ENCODE measurements at places on chromosomes 13 and 19.

DNA sequence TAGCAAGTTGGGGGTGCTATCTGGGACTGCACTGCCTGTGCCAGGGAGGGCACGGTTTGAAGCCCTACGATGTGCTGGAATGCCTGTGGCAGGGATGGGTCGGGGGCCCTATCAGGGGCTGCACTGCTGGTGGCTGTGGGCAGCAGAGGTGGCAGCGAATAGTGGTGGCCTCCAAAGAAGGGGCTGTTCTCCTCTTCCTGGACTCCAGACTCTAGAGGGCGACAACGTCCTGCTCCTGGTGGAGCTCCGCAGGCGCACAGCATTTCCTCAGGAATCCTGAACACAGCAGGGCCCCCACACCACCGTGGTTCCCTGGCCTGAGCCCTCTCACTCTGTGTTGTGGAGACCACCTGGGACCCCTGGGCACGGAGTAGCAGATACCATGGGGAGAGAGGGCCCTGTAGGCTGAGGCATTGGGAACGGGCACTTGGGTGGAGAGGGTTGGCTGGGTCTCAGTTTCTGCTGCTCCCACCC lies 145.6 kb downstream of the TNFRSF19 start:
- DNase-seq: peak; percentile 43

GRCh38 chr19:8648240-8648639 lies 17.8 kb downstream of the NFILZ start:
- no peak for DNase-seq

DNA sequence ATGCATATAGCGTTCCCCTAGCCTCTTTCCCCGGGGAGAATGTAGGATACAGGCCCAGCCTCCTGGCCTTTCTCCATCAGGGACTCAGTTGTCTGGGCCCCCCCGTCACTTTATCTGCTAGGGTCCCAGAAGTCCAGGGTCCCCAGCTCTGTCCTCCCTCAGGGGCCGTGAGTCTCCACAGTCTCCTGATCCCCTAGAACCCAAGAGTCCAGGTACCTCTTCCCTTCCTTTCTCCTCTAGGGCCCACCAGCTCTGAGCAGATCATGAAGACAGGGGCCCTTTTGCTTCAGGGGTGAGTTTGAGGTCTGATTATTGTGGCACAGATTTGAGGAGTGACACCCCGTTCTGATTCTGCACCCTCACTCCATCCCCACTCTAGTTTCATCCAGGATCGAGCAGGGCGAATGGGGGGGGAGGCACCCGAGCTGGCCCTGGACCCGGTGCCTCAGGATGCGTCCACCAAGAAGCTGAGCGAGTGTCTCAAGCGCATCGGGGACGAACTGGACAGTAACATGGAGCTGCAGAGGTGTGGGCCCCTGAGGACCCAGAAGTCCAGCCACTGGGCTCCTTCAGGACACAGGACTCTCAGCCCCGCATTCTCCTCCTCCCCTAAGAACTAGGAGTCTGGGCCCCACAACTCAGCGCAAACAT lies 758 bp downstream of the BAX start:
- no peak for DNase-seq

DNA sequence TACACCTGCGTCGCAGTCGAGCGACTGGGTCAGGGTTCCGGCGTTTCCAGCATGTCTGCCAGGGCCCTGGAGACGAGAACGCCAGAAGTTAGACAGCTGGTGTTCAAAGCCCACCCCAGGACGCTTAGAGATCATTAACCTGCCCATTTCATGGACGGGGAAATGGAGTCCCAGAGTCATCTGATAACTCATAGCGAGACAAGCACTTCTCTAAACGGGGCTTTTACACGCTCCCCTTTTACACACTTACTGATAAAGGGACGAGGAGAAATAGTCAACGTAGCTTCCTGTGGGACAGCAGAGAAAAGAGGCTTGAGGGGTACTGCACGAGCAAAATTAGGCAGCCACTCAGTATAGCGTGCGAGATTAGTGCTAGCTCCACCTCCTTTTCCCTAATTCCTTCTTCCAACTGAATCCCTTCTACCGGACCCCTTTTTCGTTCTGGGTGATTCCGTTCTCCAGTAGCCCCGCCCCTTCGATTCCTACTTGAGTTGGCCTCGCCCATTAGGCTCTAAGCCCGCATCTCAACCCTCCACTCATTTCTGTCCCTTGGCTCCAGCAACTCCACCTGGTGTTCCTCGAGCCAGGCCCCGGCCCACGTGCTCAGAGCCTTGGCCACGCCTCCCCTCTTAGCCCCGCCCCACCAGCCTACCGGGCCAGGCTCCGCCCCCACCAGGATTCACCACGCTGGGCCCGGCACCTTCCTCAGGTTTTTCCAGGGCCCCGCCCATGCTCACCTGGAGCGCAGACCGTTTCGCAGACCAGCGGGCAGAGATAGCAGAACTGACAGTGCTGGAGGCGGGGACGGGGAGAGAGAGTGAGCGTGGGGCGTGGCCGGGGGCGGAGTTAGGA lies 3.7 kb downstream of the HRC start:
- DNase-seq: peak; percentile 96

- DNase-seq: no peak
Measured at GRCh38 chr13:97497400-97497799, 63.4 kb downstream of the RAP2A start.

GRCh38 chr19:18790566-18791314 lies at the start of gene COMP:
COMP (minus strand) TSS chr19:18791305; CDS start chr19:18791269, 36 bp downstream.
- DNase-seq: no peak

DNA sequence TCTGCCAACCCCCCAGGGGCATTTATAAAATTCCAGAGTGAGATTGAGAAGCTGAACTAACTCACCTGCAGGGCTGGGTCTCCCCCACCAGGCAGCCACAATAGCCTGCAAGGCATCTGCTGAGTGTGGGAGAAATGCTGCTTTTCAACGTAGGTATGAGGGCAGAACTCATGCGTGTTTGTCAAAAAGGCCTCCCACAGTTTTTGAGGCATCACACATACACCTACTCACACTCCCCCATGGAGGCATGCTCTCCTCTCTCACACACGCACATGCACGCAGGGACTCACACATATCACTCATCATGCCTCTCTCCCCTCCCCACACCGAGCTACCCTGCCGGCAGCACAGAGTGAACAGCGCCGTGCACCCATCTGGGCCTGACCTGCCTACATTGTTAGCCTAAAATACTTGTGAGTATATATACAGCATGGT lies 390.5 kb downstream of the FGF9 start:
- DNase-seq: no peak

- DNase-seq: no peak
Measured at GRCh38 chr13:109233293-109233692, 553.1 kb downstream of the IRS2 start.

GRCh38 chr13:98223741-98224140 lies 46.7 kb upstream of the RNF113B start:
- DNase-seq: no peak

GRCh38 chr13:91401920-91402319 lies 3.5 kb downstream of the GPC5 start:
- DNase-seq: no peak

GRCh38 chr13:45479661-45480060 lies 14.9 kb downstream of the COG3 start:
- no peak for DNase-seq

DNA sequence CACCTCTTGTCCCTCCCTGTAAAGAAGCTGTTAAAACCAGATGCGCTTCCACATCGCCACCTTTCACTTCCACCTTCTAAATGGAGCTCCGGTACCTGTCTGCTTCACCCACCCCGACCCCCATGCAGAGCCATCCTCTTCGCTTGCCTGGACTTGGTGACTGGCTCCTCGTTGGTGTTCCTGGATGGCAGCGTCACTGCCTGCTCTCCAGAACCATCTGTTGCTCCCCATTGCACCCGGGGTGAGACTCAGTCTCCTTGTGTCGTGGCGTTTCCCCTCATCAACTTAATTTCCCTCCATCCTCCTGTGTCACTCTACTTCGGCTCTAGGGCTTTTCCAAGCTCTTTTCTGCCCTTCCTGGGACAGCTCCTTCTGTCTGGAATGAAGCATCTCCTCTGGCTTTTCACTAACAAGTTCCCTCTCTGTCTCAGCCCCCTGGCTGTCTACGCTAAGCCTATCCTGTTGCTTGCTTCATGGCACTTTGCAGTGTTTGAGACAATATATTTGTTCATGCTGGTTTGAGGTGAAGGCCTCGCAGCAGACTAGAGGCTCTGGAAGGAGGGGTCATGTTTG lies 10.3 kb downstream of the CEBPG start:
- no peak for DNase-seq

DNA sequence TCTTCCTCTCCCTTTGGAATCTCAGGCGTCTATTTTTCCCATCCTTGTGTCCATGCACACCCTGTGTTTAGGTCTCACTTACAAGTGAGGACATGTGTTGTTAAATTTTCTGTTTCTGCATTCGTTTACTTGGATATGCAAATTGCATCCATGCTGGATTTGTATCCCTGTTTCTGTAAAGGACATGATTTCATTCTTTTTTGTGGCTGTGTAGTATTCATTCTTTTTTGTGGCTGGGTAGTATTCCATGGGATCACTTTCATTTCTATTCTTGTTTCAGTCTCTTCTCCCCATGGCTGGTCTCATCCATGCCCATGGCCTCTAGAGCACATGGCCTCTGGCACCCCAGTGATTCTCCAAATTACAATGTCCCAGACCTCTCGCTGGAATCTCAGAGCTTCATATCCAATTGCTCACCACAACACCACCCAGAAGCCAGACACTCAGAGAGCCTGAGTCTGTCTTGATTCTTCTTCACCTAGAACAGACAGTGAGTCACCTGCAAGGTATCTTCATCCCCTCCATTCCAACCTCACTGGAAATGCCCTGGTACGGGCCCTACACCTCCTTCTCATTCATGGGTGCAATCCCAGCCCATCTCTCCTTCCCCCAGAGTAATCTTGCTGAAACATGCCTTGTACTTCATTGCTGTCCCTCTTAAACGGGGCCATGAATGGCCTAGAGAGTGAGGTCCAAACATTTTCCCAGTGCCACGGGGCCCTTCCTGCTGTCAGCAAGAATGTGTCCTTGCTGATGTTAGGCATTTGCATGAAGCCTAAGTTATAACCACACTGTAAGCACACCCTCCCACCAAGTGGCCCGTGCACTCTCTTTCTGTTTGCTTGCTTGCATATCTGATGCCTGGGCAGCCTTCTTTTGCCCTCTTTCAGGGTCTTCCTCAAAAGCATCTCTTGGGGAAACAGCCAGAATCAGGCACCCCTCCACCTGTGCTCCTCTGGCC lies 476.2 kb upstream of the TSHZ3 start:
- DNase-seq: no peak

GRCh38 chr19:48342841-48343540 lies 17.6 kb downstream of the EMP3 start:
- DNase-seq: peak; percentile 81

DNA sequence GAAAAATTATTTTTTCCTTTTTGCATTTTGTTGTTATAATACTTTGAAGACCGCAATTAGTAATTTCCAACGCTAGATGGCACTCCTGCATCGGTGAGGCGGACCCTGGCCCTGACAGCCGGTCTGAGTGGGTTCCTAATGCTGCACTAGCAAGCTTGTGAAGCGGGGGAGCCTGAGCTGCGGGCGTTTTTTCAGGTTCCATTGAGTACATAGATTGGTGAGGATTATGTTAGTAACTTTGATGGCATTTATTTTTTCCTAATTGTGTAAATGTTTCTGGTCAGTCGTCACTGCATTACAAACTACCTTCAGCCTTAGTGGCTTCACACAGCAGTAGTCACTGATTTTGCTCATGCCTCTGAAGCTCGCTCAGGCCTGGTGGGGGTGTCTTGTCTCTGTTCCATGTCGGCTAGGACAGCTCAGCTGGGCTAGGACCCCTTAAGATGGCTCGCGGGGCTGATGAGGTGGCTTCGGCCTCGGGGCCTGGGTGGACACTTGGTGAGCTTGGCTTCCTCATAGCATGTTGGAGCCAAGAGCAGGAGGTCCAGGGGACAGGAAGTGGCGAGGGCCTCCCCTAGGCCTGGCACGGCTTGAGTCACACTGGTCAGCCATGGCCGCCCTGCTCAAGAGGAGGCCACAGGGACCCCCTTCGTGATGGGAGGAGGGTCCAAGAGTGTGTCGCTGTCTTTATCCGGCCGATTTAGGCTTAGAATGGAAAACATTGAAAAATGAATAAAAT lies 25.0 kb downstream of the ERCC5 start:
- DNase-seq: peak; percentile 63

DNA sequence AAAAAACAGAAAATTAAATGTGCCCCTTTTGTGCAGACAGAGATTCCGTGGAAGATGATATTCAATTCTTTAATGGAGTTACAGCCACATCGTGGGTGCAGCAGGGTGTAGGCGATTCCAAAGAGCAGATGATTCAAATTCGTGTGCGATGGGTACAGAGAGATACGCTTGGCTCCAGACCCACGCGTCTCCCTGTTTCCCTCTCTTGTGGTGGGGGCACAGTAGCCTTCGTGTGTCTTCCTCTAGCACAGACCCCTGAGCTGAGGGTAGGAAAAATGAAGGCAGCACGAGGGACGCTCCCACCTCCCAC lies 4.8 kb downstream of the TSPAN16 start:
- DNase-seq: no peak

DNA sequence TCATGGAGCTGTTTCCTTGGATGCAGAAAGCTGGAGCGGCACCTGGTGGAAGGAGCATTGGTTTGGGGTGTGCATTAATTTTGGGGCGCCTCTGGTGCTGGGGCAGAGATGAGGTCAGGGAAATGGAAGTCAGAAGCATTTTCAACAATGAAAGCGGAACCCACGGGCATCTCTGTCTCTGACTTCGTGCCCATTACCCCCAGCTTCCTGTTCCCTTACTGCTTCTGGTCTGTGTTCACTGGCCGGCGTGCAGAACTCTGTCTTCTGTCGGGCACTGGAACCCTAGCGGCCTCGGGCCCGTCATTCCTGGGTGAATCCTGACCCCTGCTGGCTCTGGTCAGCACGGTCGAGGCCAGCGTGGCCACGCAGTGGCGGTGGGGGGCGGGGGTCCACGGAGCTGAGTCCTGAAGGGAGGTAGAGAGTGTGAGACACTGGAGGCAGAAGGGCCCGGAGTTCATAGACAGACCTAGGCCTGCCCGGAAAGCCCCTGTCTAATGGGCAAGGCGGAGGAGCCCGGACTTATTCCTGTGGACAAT lies 7.9 kb upstream of the LINGO3 start:
- no peak for DNase-seq

- no peak for DNase-seq
Measured at GRCh38 chr19:50875795-50876422, 2.7 kb downstream of the KLK2 start.

DNA sequence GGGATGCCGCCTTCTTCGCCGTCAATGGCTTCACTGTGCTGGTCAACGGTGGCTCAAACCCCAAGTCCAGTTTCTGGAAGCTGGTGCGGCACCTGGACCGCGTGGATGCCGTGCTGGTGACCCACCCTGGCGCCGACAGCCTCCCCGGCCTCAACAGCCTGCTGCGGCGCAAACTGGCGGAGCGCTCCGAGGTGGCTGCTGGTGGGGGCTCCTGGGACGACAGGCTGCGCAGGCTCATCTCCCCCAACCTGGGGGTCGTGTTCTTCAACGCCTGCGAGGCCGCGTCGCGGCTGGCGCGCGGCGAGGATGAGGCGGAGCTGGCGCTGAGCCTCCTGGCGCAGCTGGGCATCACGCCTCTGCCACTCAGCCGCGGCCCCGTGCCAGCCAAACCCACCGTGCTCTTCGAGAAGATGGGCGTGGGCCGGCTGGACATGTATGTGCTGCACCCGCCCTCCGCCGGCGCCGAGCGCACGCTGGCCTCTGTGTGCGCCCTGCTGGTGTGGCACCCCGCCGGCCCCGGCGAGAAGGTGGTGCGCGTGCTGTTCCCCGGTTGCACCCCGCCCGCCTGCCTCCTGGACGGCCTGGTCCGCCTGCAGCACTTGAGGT lies 7.0 kb downstream of the MAP1S start:
- DNase-seq: no peak
